ENCODE measurements at places on chromosomes 2 and 18.

DNA sequence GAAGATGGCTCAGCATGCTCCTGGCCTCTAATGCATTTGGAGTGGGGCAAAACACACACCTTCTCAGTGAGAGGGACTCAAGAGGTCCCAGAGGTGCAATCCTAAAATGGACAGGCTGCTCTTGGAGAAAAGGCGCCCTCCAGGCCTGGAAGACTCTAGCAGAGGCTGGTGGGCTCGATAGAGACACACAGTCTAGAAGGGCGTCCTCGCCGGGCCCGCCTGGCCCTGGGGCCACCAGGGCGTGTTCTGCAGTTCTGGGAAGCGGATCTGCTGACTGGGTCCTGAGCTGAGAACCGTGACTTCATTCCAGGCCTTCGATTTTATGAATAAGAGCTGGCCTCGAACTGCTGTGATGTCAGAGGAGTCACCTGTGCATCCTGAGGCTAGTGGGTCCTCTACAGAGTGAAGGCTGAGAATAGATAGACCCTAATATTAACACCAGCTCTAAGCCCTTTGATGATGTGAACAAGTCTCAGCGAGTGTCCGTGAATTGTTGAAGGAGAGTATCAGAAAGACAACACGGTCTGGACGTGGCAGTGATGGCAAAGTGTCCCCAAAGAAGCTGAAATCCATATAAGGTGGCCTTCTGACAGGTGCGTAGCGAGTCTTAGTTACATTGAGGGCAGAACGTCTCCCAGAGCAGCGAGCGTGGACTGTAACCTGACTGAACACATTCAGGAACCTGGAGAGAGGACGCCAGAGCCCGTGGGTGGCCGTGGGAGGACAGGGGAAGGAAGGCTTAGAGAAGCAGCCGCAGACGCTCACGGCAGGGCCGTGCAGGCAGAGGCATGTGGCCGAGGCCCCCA, 136.9 kb downstream of the PTGR3 start:
- DNase-seq, result no peak

GRCh38 chr2:174593574-174594203, 3.9 kb downstream of the WIPF1 start:
- peak; percentile 87 for DNase-seq

DNA sequence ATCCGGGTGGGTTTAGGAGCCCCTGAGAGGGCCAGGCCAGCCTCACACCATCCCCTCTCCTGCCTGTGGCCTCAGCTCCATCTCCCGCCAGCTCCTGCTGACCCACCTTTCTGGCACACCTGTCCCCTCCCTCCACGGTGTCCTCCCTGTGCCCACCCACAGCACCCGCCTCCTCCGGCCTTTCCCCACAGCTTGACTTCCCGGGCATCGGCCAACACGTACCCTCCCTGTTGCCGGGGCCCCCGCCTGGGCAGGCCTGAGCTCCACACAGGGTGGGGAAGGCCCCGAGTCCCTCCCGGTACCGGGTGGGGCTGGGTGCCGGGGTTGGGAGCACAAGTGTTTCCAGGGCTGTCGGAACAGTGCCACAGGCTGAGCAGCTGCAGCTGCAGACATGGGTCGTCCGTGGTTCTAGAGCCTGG, 6.5 kb downstream of the GPC1 start:
- DNase-seq, result no peak

GRCh38 chr2:37348155-37348554, 3.7 kb downstream of the QPCT start:
- no peak for DNase-seq

DNA sequence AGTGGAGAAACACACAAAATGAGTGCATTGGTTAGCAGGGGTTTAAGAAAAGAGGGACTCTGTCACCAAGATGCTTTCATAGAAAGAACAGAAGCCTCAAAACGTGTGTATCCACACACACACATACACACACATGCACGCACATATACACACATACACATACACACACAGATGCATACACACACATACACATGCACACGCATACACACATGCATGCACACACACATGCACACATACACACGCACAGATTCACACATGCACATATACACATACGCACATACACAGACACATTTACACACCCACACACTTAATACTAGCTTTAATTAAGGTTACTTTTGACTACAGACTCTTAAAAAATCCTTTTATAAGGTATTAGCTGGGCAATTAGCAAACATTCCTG, 84.6 kb upstream of the TPO start:
- DNase-seq, result no peak

DNA sequence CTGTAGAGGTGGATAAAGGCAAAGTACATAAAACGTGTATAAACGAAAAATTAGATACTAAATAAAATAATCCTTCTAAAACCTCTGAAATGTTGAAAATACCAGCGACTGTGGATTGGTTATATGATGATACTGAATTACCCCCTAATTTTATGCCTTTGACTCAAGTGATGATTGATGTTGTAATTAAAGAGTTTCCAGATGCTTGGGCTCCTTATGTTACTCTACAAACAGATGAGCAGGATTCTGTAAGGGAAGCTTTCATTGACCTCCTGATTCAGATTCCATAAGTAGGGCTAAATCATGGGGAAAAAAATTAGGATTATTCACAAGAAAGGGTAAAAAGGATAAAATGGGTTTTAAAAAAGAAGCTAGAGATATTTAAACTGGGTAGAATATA, 418.2 kb upstream of the SLC39A10 start:
- DNase-seq, result no peak

Data from CD4-positive, alpha-beta T cell treated with Interleukin-12 subunit alpha and Interleukin-12 subunit beta, for 1 hour (primary cell).